ENCODE measurements at places on chromosomes 2 and 18.

DNA sequence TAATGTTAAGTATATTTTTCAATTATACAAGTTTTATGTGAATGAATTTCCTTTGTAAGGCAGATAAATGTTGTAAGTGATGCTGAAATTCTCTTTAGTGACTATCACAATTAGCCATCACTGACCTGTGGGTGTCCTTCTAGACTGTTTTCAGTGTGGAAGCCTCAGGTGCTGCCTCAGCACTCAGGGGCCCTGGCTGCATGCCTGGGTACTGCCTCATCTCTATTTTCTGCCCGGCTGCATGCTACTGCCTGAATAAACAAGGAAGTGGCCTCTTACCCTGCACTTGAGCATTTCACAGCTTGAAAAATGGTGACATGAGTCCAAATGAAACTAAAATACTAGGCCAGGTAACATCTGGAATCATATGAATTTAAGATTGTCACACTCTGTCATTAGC is 787.6 kb upstream of the SALL3 start:
- no peak for DNase-seq

- DNase-seq: peak; percentile 78
Measured at GRCh38 chr2:230411570-230412370, 4.2 kb upstream of the SP100 start.

DNA sequence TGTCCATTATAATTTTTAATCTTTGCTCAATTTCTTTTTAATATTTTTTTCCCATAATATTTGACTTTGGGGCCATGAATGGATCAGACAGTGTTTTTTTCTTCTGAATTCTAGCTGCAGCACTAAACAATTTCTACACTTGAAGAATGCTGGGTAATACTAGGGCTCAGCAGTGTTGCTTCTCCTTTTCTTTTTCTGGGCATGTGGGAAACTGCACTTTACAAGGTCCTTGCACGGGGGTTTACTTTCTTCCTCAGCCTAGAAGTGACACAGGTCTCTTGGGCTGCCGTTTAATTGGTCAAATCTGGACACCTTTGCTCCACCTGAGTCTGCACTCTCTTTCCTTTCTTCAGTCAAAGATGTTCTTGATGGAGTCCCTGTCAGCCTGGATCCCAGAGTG is 135.4 kb upstream of the APCDD1 start:
- no peak for DNase-seq

DNA sequence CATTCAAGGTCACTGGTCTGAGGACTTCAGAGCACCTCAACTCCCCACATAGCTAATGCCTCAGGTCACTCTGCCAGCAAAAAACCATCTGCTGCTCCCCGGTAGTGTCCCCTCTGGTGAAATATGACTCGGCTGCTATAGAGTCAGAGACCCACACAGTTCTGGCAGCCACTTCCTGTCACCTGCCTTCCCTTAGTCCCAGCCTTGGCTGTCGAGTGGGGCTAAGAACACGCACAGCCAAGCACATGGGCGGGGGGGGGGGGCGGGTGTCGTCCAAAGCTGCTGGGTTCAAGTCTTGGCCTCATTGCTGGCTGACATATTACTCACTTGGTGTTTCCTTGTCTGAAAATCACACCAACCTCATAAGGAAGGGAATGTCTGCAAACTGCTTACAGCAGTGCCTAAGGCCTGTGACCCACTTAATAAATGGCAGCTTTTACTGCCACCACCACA is 37.5 kb downstream of the POLR1A start:
- no peak for DNase-seq

DNA sequence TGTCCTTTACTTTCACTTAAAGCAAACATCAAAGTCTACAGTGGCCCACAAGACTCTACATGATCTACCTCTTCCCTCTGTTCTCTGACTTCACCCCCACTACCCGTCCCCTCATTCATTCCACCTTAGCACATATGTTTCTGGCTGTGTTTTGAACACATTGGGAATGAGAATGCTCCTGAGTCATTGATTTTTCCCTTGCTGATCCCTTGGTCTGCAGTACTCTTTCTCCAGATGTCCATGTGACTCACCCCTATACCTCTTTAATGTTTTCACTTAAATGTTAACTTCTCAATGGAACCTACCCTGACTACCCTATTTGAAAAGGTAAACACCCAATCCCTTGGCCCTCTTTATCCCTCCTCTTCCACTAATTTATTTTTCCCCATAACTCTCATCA is 30.7 kb upstream of the FRZB start:
- DNase-seq: no peak

DNA sequence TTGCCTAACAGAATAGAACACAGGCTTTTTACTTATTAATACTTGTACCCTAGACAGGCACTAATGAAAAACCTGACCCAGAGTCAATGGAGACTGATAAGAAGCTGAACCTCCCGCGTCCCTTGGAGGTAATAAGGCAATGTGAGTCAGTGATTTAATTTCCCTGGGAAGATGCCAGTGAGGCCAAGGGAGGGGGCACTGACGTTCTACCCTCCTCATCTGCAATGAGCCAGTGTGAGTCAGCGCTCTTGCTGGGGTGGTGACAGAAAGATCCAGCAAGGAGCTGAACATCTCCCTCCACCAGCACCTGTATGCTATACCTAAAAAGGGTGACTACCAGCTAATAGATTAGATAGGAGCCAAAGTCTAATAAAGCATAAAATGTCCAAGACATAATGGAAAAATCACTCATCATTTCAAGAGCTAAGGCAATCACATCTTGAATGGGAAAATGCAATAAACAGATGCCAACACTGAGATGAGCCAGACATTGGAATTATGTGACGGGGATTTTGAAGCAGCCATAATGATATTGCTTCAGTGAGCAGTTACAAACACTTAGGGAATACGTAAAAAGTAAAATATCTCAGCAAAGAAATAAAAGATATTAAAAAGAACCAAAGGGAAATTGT is 116.9 kb downstream of the TPGS2 start:
- DNase-seq: peak; percentile 79

DNA sequence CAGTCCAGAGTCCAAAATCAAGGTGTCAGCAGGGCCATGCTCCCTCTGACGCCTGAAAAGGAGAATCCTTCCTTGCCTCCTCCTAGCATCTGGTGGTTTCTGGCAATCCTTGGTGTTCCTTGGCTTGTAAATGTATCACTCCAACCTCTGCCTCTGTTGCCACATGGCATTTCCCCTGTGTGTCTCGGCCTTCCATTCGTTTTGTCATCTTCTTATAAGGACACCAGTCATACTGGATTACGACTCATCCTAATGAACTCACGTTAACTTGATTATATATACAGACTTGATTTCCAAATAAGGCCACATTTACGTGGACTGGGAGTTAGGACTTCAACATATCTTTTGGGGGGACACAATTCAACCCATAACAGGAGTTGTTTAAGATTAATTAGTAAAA is 15.8 kb downstream of the PMAIP1 start:
- DNase-seq: no peak
